ENCODE measurements at places on chromosomes 3 and 15.

GRCh38 chr3:31378231-31378630 is 154.5 kb upstream of the STT3B start:
- DNase-seq, result no peak

DNA sequence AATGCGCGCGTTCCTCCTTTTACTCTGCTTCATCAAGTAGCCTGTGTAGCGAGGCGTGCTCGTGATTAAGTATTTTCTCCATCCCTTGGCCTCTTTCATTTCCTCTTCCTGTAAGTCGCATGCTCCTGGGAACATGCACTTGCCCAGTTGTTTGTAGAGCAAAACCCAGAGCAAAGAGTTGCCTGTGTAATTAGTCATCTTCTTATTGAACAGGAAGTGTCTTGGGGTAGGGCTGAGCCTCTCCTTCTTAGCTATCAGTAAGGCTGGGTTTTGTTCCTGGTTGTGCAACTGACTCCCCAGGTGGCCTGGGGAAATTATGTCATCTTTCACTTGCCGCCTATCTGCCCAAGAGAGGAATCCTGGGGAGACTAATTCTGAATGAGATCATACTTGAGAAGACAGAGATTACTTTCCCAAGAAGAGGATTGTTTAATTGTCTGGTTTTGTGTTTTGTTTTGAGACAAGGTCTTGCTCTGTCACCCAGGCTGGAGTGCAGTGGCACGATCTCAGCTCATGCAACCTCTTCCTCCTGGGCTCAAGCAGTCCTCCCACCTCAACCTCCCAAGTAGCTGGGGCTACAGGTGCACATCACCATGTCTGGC is 14.9 kb downstream of the LIPH start:
- DNase-seq, result peak; percentile 39

DNA sequence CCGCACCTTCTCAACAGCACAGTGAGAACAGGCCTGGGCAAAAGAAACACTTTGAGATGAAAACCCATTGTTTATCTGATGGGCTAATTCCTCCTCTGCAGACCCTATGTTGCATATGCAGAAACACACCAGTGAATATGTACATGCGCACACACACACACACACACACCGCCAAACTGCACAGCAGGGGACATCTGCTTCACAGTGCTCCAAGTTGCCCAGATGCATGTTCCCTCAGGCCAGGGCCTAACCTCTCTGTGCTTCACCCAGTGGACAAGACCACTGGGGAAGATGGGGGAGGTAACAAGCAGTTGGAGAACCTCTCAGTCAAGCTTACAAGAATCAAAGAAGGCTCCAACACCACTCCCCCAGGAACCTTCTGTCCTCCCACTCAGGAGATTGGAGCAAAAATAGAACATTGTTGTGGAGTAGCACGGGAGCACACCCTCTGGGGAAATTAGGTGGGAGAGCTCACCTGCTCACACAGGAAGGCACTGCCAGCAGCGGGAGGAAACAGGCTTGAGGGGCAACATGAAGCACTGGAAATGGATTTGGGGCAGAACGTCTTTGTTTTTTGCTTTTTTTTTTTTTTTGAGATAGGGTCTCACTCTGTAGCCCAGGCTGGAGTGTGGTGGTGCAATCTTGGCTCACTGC is 13.0 kb downstream of the HCN4 start:
- DNase-seq, result no peak

GRCh38 chr3:63981980-63982379 is 41.3 kb downstream of the PSMD6 start:
- no peak for DNase-seq

DNA sequence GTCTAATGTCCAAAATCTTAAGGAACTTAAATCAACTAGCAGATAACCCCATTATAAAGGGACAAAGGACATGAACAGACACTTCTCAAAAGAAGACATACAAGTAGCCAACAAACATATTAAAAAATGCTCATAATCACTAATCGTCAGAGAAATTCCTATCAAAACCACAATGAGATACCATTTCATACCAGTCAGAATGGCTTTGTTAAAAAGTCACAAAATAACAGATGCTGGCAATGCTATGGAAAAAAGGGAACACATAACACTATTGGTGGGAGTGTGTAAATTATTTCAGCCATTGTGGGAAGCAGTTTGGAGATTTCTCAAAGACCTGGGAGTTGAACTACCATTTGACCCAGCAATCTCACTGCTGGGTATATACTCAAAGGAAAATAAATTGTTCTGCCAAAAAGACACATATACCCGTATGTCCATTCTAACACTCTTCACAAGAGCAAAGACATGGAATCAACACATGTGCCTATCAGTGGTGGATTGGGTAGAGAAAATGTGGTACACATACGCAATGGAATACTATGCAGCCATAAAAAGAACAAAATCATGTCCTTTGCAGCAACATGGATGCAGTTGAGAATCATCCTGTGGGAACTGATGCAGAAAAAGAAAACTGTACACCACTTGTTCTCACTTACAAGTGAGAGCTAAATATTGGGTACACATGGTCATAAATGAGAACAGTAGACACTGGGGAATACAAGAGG is 78.5 kb downstream of the TCF12 start:
- DNase-seq, result no peak

DNA sequence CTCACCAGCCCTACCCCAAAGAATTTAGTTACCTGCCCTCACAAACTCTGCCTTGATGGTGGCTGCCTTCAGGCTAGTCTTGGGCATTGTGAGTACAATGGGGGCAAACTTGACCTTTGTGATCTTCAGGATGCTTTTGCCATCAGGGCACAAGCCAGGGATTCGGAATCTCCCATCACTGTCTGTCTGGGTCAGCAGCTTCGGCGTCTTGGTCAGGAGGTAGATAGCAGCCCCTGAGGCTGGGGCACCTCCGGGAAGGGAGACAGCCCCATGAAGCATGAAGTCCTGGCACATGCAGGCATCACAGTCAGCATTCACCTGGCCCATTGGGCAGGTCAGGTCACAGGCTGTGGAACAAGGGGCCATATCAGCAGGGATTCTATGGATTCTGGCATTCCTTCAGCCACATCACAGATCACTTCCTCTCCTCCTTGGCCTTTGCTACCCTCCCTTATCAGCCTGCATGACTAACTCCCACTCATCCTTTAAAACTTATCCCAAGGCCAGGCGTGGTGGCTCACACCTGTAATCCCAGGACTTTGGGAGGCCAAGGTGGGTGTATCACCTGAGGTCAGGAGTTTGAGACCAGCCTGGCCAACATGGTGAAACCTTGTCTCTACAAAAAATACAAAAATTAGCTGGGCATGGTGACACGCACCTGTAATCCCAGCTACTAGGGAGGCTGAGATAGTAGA is 6.9 kb downstream of the CILP start:
- DNase-seq, result no peak

DNA sequence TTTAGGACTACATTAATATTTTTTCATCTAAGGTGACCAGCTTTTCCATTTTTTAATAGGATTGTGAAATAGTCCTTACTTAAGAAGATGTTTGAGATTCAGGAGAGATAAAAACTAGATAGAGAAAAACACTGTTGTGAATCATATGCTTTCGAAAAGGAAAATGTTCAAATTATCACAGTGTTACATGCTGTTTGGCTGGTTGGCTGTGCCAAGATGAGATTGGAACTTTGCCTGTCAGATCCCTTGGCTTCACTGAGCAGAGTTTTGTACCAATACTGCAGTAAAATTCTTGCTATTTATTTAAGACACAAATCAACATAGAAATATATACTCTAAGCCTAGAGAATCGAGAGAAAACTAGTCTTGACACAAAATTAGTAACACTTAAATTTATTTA is 117.2 kb downstream of the OXSM start:
- DNase-seq, result no peak

- DNase-seq, result no peak
Observed at GRCh38 chr15:40747685-40748631, 7.1 kb downstream of the RMDN3 start.
